ENCODE measurements at places on chromosomes 16 and 17. TPM values are rescaled to one million over a fixed set of nuclear protein-coding genes. Genes with fewer than 3 reads are reported as not detected.
A peak's percentile ranks its signal among the peaks of the same experiment; 100 is the strongest.

PABPN1L gene
- not detected for total RNA-seq

SLC16A11 gene
- 1.9 TPM for total RNA-seq

DNA sequence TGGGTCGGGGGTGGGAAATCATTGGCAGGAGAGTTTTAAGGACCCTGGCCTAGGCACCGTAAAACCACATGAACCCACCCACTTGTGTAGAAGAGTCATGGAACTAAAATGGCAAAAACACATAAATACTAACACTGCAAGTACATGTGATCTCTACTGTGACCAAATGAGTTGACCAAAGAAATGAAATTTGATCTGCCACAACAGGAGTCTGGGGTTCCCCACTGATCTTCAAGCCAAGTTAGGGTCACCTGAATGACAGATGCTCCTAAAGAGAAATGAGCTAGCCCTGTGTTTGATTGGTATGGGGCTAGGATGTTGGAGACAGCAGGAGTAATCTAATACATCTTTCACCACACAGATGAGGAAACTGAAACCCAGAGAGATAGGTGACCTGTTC is 21.5 kb upstream of the SKAP1 start:
- DNase-seq, result no peak

DNA sequence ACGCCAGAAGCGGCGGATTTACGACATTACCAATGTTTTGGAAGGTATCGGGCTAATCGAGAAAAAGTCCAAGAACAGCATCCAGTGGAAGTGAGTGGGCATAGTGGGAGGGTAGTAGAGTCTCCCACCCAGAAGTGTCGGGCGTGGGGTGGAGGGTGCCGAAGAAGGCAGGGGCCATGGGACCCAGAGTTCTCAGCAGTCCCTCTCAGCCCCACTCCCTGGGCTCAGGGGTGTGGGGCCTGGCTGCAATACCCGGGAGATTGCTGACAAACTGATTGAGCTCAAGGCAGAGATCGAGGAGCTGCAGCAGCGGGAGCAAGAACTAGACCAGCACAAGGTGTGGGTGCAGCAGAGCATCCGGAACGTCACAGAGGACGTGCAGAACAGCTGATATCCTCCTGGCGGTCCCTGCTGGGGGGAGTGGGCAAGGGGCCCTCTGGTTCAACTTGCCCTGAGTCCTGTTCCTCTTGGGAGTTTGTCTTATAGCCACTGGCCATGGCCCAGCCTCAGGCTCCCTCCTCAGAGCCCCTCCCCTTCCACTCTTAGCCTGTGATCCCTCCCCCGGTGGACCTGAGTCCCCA is 916 bp downstream of the E2F4 start:
- DNase-seq, result no peak

DNA sequence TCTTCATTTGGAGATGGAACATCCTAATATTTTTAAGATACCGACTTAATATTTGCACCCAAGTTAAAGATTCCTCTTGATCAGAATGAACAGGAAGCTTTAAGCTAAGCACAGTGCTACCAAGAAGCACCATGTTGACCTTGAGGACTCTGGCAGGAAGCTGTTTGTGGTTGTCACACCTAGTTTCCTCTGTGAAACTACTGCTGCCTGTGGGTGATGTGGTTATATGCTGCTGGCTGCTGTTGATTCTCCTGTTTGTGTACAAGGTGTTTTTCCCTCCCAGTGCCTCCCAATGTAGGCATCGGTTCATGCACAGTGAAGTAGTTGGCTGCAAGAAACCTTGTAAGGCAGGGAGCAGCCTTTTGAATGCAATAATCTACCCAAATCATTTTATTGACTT is 23.4 kb downstream of the RBL2 start:
- peak; percentile 62 for DNase-seq

DNA sequence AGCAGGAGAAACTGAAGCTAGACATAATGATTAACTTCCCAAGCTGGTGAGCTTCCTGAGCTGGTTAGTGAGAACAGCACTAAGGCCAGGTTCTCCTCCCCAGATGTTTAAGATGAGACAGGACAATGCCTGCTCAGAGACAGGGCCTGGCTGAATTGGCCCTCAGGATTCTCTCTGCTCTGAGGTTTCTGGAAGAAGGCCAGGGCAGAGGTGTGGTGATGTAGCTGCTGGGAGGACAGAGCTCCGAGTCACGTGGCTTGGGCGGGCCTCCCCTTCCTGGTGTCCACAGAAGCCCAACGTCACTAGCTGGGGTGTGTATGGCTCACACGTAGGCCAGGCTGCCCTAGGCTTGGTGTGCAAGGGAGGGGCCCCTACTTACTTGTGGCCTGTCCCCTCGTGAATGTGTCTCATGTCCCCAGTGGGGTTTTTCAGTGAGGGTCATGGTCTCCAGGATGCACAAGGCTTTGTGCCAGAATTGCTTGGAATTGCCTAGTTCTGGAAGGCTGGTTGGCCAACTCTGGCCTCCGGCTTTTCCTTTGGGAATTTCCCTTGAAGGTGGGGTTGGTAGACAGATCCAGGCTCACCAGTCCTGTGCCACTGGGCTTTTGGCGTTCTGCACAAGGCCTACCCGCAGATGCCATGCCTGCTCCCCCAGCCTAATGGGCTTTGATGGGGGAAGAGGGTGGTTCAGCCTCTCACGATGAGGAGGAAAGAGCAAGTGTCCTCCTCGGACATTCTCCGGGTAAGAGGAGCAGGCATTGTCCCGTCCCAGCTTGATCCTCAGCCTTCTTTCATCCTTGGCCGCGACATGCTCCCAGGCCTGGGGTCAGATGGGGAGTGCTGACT is 3.4 kb downstream of the NOD2 start:
- DNase-seq, result peak; percentile 54

GRCh38 chr16:83475108-83475507 is 332.7 kb upstream of the HSBP1 start:
- DNase-seq, result no peak

DNA sequence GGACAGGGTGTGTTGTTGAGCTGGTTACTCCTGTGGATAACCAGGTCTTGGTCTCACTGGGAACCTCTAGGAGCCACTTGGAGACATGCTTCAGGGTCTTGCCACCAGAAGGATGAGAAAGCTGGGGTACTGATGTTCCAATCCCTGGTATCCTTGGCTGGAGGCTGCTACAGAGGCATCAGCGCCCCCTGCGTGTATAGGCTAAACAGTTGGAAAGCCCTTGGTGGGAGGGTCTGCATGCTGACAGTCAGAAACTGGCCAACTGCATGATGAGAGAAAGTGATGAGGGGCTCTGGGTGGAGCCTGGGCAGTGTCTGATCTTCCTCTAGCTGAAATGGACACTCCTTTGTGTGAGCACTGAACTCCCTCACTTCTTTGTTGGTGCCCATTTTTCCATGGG is 536.9 kb downstream of the XYLT1 start:
- no peak for DNase-seq

DNA sequence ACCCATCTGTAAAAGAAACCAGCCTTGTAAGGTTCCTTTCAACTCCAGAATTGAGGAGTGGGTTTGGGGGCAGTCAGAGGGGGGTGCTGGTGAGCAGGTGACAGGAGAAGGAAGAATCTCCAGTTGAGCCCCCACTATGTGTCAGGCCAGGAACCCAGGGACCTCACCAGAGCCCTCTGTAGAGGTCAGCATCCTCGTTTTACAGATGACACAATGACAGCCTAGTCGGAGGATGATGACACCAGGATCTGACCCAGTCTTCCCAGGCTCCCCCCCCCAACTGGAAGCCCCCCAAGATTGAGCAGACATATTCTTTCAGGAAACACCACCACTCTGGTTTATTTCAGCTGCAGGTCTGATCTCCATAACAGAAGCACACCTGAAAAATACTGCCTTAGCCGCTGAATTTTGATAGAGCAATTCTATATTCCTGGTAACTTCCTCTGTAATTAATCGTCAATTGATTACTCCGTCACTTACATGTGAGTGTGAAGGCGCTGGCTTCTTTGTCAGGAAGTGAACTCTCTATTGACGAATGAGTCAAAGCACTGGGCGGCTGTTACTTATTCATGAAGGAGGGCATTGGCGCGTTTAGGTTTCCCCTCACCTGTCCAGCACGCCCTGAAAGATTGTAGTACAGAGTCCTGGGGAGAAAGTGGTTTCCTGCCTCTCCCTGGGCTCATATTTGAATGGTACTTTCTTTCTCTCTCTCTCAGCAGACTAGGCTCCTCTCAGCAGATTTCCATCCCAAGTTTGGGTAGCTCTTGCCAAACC is 21.2 kb downstream of the SOCS3 start:
- DNase-seq, result no peak

SLFN14 gene
- not detected for total RNA-seq

DNA sequence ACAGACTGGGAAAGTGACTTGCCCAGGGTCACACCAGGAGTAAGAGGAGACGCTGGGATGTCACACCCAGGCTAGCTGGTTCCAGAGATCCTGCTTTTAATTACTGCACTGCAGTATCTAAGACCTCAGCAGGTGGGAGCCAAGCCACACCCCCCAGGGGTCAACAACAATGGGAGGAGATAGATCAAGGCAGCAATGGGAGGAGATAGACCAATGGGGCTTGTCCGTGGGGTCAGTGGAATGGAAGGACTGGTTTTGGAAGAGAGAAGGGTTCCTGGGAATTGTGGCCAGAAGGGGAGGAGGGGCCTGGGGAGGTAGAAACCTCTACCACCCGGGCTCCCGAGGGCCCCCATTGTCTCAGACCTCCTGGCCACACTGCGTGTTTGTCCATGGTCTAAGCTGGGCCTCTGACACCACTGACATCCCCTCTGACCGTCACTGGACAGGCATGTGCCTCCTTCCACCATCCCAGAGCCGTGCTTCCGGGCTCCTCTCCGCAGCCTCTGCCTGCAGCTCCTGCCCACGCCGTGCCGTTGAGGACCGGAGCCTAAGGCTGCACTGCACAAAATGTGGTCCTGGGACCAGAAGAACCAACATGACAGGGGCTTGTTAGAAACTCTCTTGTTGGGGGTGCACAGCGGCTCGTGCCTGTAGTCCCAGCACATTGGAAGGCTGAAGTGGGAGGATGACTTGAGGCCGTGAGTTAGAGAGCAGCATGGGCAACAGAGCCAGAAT is 69.8 kb upstream of the RPH3AL start:
- DNase-seq, result no peak

- no peak for DNase-seq
Observed at GRCh38 chr16:48136547-48137360, 19.0 kb downstream of the ABCC12 start.

CNTD1 gene
- total RNA-seq, result not detected

Data from T-cell (primary cell).